ENCODE measurements at places on chromosomes 6 and 20.

- DNase-seq = no peak
These were observed 883 bp upstream of the DBNDD2 start for GRCh38 chr20:45407067-45407745.

DNA sequence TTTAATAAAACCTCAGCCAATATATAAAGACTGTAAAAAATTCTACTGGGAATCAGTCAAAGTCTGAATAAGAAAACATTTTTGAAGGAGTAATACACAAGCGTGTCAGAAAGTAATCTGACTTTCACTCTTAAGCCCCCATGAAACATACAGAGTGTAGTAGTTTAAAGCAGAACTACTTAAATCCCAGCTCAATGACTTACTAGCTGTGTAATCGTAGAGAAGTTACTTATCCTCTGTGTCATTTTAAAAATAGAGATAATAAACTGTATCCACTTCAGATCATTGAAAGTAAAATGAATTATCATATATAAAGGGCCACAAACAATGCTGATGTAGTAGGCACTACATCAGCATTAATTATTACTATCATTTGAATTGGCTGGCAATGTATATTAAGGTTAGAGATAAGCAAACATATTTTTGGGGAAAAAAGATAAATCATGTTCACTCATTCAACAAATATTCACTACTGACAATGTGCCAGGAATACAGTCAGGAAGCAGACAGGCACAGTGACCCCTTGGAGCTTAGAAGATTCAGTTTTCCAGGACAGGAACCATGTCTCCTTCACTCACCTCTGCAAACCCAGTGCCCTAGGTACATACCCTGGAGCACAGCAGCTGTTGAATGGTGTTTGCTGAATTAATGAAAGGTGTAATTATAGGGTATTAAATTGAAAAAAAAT, 14.4 kb downstream of the REPS1 start:
- no peak for DNase-seq

- DNase-seq = no peak
These were observed 22.9 kb upstream of the TMEM170B start for GRCh38 chr6:11514672-11515071.

- no peak for DNase-seq
These were observed 508.9 kb upstream of the NOX3 start for GRCh38 chr6:155964544-155964943.

DNA sequence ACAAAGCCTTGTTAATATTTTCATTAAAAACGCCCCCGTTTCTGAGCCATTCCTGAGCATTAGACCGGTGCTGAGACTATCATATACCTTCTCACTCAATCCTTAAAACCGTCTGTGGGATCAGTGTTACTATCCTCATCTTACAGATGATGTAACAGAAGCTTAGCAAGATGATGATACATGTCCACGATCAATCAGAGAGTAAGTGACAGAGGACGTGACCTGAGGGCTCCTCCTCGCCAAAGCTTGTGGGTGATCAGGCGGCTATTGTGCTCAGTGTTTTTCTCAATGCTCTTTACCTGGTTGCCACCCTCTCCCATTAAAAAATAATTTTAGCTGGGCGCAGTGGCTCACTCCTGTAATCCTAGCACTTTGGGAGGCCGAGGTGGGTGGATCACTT, 113.1 kb downstream of the MTHFD1L start:
- DNase-seq = no peak

DNA sequence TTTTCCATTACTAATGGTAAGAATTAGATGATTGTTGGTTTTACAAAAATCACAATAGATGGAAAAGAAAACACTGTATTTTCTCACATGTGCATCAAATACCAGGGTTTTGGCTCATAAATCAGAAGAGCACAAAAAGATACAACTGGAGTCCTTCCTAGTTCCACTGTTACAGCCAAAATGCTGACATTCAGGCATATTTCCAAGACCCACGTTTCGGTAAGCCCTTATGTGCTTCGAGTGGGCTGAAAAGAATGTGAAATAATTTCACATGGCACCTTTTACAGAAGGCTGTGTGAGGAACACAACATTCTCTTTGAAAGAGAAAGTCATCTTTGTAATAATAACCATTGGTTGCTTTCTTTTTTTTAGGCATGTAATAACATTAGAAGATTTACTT, 326.7 kb upstream of the FLRT3 start:
- no peak for DNase-seq

DNA sequence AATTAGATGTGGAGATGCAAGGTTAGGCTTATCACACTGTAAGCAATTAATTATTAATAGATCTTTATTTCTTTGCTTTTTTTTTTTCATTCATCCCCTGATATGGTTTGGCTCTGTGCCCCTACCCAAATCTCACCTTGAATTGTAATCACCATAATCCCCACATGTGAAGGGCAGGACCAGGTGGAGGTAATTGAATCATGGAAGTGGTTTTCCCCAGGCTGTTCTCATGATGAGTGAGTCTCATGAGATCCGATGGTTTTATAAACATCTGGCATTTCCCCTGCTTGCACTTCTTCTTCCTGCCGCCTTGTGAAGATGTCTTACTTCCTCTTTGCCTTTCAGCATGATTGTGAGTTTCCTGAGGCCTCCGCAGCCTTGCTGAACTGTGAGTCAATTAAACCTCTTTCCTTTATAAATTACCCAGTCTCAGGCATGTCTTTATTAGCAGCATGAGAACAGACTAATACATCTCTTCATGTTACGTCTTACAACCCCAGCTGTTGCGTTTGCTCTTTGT, 333.8 kb downstream of the CDH26 start:
- DNase-seq = no peak

- no peak for DNase-seq
These were observed 344.7 kb downstream of the CDH26 start for GRCh38 chr20:60302875-60303274.

- no peak for DNase-seq
These were observed 48.2 kb downstream of the RBM38 start for GRCh38 chr20:57439432-57439831.

DNA sequence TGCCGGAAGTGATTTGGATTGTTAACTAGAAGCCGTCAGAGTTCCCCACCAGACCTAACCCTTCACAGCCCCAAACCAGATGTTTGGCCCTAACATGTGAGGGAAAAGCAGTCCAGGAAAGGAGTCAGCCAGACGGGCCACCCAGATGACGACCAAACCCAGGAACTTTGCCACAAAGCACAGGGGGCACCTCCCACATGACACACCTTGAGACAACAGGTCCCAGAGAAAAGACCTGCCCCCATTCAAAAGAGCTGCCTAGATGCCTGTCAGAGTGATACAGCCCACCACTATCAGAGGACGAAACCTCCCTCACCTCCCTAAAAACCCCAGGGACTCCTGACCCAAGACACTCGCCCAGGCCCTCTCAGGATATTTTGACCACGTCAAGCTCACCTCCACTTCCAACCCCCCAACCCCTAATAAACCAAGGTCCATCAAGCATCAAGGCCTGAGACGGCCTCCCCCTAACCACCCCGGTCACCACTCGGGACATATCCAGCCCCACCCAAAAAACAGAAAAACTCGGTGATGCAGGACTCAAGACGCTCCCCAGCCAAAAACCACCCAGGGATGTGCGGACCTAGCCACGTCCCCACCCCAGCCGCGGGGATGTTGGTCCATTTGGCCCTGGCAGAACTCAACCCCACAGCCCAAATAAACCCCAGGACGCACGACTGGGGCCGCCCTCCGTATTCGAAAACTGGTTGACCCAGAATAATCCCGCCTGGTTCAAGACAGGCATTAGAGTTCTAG, 662 bp downstream of the ZNF343 start:
- peak; percentile 7 for DNase-seq

- no peak for DNase-seq
These were observed 212.3 kb downstream of the LMBRD1 start for GRCh38 chr6:69584536-69584912.

DNA sequence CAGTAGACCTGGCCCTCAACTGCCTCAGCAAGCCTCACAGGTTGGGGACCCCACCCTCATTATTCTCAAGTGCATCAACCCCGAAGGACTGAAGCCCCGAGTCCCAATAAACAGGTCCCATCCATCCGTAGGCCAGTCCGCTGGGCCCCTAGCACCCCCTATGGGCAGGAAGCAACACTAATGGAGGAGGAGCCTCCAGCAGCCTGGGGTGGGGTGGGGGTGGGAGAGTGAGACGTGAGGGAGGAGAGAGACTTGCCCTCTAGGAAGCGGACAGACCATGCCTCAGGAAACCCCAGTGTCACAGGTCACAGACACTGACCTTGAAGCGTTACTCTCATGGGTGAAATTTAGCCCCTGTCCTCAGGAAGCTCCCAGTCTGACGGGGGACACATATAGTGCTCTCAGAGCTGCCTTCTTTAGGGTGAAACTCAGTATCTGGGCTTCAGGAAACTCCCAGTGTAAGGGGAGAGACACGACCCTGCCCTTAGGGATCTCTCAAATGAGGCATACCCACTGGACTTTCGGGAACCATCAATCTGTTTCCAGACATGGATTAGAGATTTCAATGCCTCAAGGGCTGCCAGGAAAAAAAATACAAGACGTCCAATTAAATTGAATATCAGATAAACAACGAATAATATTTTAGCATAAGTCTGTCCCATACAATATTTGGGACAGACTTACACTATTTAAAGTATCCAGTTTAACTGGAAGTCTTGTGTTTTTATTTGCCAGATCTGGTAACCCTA, 125.8 kb downstream of the MRPL14 start:
- no peak for DNase-seq

GRCh38 chr6:168774381-168774780, 333.4 kb downstream of the SMOC2 start:
- DNase-seq = no peak
